Activated CD4-positive, alpha-beta T cell treated with anti-CD3 and anti-CD28 coated beads for 36 hours (primary cell): ENCODE measurements at places on chromosomes 3 and 15.
A peak's percentile ranks its signal among the peaks of the same experiment; 100 is the strongest.

DNA sequence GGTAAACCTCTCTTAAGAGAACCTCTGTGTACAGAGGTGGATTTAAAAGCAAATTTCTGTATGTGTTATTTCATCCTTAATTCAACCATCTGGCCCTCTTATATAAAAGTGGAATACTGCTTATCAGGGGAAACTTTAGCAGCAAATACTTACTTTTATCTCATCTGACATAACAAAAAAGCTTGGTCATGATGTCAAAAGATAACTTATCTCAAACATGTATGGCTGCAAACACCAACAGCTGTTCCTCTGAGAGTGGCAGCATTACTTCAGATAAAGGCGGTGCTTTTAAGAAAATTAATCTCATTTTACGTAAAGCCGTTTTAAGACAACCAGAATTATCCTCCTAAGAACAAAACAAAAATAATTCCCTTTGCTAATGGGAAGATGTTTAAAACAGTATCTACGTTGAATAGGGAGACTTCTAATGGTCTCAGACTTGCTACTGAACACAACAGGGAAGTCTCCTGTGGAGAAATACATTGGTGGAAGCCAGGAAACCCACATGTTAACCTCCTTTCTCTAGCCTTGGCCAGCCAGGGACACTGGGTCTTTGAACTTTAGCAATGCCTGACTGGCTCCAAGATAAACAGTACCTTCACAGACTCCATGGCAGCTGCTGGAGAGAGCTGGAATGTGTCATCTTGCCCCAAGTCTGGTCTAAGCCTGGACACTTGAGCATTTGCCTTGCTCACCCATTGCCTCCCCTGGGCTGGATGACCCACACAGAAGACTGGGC lies 18.1 kb downstream of the ARRDC4 start:
- no peak for DNase-seq

DNA sequence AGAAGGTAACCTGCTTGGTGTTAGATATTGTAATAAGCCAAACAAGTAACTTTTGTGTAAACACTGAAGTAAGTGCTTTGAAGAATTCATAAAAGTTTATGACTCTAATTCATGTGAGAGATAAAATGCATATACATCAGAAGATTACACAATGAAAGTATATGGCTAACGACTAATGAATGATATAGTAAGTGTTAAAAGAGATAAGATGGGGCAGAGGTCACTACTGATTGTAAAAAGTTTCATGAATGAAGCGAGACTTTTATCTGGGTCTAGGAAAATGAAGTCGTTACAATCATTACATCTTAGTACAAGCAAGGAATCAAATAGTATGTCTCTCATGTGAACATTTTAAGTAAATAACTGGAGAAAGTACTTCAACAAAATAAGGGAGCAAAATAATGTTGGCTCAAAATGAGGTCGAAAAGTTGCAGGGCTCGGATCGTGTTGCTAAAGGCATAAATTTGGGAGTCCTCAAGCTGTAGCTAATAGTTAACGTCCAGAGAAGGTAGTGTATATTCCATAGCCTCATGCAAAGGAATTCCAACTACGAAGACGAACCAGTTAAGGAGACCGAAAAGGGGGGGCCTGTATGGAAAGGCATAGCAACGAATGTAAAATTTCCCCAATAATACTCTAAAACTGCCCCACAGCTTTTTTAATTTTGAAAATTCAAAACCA lies 984 bp upstream of the DUT start:
- no peak for DNase-seq

- no peak for DNase-seq
Measured at GRCh38 chr3:32862936-32863487, 45.2 kb downstream of the TRIM71 start.

DNA sequence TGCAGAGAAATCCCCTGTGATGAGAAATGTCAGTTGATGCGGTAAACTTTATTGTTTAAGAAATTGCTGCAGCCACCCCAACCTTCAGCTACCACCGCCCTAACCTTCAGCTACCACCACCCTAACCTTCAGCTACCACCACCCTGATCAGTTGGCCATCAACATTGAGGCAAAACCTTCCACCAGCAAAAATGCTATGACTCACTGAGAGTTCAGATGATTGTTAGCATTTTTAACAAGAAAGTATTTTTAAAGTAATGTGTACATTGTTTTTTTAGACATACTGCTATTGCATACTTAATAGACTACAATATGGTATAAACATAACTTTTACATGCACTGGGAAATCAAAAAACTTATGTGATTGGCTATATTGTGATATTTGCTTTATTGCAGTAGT lies 30.0 kb downstream of the U2SURP start:
- no peak for DNase-seq

DNA sequence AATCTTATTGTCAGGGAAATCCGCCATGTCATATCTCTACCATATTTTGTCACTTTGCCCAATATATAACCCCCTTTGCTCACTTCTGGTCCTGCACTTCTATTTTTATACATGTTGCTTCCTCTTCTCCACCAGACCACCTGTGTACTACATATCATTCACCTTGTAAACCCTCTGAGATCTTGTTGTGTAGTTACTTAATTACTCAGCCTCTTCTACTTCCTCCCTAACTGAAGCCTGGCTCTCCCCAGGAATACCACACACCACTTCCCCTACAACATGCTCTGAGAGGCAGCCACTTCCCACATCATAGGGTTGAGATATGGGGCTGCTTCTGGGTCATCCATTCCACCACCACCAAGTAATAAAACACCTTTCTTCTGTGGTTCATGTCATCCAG lies 10.0 kb downstream of the HEXA start:
- DNase-seq: peak; percentile 15

- no peak for DNase-seq
Measured at GRCh38 chr3:11386465-11387113, 114.4 kb downstream of the ATG7 start.

- DNase-seq: no peak
Measured at GRCh38 chr3:57128826-57129667, 36.1 kb downstream of the IL17RD start.

GRCh38 chr3:171863920-171864319 lies 20.8 kb downstream of the TMEM212 start:
- no peak for DNase-seq

DNA sequence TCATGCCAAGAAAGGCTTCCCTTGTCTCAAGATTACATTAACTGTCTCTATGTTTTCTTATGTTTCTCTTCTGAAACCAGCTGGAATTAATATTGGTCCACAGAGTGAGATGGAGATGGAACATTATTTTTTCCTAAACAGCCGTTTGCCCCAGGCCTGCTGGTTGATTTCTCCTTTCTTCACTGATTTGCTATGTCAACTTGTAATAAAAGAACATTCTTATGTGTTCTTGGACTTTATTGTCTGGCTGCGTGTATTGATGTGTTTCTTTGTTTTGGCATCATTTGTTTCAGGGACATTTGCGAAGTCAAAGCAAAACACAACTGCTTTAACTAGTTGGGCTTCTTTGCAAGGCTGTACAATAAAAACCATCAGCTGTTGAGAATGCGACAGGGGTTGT lies 168.5 kb downstream of the FAM43A start:
- DNase-seq: no peak
